ENCODE measurements at places on chromosomes 1 and 21.

DNA sequence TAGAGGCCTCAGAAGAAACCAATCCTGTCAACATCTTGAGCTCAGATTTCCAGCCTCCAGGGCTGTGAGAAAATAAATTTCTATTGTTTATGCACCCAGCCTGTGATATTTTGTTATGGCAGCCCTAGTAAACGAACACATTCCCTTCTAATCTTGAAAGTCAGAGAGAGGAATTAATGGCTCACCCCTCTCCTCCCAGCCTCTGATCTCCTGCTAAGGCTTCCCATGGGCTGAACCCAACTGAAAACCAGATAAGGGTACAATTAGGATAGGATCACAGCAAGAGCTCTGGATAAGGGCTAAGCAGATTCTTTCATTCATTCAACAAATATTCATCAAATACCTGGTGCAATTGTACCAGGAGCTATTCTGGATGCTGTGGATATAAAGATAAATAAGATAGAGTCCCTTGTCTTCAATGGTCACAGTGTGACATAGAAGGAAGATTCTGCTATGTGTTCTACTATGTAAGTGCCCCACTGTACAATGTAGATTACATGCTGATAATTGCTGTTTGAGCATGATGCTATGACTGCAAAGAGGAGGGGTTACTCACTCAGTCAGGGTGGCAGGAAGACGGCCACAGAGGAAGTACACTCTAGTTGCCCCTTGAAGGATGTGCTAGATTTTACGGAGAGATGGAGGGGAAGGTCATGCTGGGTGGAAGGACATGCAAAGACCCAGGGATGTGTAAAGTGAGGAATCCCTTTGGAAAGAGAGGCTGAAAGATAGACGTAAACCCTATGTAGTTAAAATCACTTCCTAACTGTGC lies 203.3 kb upstream of the JUN start:
- DNase-seq, result no peak

- DNase-seq, result no peak
Measured at GRCh38 chr1:152394151-152394550, 19.9 kb downstream of the CRNN start.

- DNase-seq, result no peak
Measured at GRCh38 chr1:5611851-5612250, 380.4 kb downstream of the NPHP4 start.

DNA sequence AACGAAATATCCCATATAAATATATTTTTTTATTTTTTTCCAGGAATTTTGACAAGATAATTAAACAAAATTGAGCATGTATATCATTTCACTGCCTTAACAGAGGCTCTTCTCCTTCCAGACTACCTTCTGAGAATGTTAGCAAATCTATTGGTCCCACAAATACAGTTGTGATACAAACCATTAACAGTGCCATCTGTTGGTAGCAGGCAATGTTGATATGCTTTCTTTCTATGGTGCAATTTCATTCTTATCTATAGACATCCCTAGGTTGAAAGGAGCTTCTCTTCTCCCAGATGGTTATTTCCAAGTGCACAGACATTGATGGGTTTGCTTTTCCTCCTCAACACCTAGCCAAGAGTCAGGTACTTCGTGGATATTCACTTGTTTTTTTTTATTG lies 303.6 kb downstream of the USH2A start:
- DNase-seq, result no peak

DNA sequence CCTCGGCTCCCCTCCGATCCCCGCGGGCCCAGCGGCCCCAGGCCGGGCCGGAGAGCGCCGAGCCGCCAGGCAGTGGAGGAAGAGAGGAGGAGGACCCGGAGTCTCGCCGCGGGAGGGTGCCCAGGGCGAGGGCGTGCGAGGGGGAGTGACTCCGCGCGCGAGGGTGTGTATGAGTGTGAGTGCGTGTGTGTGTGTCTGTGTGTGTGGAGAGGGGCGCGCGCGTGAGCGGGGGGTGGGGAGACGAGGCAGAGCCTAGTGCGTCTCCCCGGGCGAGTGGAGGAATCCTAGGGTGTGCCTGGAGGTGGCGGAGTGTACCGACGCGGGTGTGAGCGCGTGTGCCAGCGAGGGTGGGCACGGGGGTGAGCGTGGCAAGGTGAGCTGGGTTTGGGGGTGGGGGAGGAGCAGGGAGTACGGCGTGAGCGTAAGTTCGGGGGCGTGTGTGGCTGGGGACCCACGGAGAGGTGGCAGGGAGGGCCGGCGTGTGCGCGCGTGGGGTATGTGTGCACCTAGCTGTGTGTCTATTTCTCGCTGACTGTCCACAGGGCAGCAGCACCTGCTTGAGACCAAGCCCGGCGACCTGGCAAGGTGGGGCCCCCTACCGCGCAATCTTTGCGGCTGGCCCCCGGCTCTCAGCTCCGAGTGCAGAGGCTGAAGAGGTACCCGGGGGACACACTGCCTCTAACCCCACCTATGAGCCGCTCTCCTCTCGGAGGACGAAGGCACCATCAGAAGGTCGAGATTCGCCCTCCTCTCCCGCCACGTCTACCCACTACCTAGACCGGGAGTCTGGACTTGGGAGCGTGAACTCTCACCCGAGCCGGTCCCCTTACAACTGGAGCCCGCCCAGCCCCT lies 784 bp upstream of the KCND3 start:
- no peak for DNase-seq

DNA sequence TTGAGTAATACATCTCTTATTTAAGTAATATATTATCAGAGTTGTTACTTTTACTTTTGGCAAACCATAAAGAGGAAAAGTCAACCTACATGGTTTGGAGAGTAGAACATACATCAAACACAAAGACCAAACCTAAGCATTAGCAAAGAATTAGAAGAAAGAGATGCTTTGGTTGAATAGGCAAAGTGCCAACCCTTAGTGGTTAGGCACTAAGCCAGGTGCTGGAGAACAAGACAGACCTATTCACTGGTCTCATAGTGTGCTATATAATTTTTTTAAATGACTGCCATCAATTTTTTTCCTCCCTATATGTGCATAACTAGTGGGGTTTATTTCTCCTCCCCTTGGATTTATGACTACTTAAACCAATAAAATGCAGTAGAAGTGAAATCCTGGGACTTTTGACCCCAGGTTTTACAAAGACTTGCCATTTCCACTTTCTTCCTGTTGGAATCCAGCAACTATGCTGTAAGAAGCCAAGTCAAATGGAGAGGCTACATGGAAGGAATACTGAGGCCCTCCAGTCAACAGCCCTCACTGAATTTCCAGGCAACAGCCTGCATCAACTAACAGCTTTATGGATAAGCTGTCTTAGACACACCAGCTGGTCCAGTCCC lies 69.8 kb upstream of the HAO2 start:
- no peak for DNase-seq

GRCh38 chr1:59698386-59698785 lies 116.4 kb upstream of the HOOK1 start:
- no peak for DNase-seq

GRCh38 chr1:10967090-10967489 lies 45.4 kb upstream of the TARDBP start:
- no peak for DNase-seq

DNA sequence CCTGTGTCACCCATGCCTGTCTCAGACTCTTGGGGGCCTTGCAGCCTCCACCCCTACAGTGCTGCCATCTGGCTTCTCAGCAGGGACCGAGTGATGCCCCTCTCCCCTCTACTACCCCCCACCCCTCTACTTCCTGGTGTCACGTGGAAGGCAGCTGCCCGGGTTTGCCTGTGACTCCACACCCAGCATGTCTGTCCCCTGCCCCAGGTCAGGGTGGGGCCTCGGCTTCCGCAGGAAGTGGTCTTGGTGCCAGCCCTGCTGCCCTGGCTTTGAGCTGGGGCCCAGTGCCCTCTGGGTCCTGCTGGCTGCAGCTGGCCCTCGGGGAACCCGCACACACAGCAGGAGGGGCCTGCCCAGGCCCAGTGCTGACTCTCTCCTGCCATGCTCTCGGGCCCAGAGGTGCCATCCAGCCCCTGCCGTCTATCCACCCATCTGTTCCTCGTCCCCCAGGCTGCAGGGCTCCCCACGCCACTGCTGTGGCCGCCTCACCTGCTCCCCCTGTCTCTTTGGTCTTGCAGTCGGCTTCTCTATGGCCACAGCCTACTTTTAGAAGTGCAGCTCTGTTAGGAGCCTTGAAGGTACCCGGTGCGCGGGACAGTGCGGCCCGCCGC lies 24.0 kb downstream of the PLCH2 start:
- DNase-seq, result no peak

- DNase-seq, result no peak
Measured at GRCh38 chr21:16775076-16775475, 737.8 kb upstream of the CXADR start.

DNA sequence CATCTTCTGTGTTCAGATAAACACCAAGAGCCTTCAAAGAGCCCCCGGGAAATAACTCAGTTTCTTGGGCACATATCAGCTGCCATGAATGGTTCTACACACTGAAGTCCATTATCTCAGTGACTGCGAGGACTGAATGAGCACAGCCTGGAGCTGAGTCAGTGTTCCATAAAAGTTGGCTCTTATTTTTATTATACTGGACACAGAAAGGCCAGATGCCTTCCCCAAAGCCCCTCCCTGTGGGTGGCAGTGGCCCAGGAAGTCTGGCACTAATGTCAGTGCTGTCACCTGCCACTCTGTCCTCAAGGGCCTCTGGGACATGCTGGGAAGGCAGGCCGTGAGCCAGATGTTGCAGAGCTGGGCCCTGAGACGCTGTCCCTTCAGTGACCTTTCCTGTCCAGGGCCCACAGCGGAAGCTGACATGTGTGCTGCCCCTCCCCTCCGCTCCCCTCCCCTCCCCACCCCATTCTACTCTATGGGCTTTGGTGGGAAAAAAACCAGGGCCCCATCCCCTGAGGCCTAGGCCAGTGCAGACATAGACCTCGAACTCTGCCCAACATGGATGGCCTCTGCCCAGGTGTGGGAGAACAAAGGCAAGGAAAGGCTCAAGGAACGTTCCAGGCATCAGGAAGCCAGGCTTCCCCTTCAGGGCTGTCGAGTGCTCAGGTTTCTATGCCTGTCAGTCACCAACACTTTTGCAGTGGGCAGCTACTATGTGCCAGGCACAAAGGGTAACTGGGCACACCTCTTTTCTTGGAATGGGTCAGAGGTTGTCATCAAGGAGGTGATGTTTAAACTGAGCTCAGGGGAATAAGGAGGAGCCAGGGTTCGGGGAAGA lies 22.4 kb upstream of the NPPB start:
- DNase-seq, result no peak

- no peak for DNase-seq
Measured at GRCh38 chr1:31238612-31238985, 1.1 kb downstream of the NKAIN1 start.

DNA sequence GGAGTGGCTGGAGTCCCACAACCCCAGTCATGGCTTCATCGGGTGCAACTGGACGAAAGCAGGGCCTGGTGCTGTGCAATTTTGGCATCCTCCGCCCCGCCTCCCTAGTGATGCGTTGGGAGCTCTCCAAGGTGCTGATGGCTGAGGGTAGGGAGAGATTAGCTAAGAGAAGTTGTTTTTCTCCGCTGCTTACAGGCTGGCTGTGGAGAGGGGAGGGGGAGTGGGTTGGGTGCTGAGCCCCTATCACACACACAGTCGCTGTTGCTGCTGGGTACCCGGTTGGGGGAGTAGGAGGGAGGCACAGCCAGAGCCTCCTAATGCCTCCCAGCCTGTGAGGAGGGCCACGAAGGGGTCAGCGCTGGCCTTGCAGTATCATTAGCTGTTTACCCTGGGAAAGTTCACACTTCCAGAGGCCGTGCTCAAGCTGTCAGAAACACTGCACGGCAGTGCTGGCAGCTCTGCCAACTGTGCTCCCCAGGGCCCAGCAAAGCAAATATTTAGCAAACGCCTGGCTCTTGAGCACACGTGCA lies 110.0 kb downstream of the GRIK3 start:
- no peak for DNase-seq

- DNase-seq, result peak; percentile 8
Measured at GRCh38 chr1:178417858-178418257, 78.9 kb downstream of the CLEC20A start.

DNA sequence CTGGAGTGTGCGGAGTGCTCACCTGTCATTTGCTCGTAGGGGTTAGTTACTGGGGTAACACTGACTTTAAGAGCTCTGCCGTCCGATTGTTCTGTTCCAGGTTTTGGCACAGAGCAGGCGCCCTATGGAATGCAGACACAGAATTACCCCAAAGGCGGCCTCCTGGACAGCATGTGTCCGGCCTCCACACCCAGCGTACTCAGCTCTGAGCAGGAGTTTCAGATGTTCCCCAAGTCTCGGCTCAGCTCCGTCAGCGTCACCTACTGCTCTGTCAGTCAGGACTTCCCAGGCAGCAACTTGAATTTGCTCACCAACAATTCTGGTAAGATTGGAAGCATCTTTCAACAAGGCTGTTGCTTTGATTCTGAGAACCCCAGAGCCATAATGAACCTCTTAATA lies 12.6 kb downstream of the ETS2 start:
- DNase-seq, result no peak

- no peak for DNase-seq
Measured at GRCh38 chr1:68129536-68130250, 79.3 kb upstream of the DIRAS3 start.

DNA sequence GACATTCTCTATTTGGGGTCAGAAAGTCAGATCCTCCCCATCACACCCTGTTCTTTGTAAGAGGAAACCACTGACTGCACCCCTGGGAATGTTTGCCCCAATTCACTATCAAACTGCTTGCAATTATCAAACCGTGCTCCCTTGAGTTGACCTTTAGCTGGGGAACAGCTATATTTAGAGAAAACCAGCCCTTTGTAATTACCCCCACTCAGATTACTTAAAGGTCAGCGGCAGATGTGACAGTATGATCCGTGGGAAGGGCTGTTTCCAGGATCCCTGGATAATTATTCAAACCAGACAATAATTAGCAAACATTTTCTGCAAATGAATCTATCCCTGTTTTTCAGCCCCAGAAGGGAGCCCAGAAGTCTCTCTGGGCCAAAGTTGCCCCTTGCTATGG lies 242.7 kb downstream of the RRAGC start:
- no peak for DNase-seq

- no peak for DNase-seq
Measured at GRCh38 chr21:35478161-35479064, 429.3 kb upstream of the RUNX1 start.

GRCh38 chr1:226034482-226034881 lies 28.0 kb upstream of the H3-3A start:
- DNase-seq, result peak; percentile 8

DNA sequence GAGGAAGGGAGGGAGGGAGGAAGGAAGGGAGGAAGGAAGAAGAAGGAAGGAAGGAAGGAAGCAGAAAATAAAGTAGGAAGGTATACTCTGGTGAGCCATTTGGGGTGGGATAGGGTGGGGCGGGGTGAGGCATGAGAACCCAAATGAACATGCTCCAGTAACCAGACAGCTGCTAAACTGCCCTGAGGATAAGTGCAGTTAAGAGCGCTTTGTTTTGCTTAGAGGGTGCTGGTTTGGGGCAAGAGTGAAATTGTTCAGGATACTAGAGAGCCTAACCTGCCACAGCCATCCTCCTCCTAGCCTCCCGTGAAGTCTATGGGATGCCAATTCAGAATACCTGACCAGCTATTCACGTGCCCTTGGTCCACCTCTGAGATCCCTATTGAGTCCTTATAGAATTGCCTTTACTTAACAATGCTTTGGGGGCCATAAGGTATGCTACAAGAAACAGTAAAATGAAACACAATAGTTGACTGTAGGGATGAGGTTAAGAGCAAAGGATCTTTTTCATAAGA lies 59.0 kb upstream of the ATF3 start:
- no peak for DNase-seq
